ENCODE measurements at places on chromosomes 5 and 9.

- no peak for DNase-seq
Measured at GRCh38 chr5:139955616-139956273, 87.4 kb downstream of the NRG2 start.

GRCh38 chr5:2658447-2658846 is 93.0 kb downstream of the IRX2 start:
- DNase-seq = no peak

DNA sequence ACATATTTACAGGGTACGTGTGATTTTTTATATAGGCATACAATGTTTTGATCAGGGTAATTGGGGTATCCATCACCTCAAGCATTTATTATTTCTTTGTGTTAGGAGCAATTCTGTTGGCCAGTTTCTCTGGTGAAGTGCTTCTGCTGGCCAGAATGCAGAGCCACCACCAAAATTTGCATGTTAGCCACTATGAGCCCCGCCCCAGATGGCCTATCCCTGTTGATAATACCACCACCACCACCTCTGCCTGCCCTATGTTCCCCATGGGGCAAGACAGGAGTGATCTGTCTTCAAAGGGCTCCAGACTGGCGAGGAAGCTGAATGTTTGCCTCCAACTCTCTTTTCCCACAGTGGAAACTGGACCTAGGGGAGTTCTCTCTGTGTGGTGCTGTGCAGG is 26.0 kb upstream of the JAK2 start:
- no peak for DNase-seq

- DNase-seq = no peak
Measured at GRCh38 chr9:84780385-84780784, 110.9 kb downstream of the NTRK2 start.

- no peak for DNase-seq
Measured at GRCh38 chr5:159045165-159045811, 54.4 kb downstream of the EBF1 start.

- DNase-seq = no peak
Measured at GRCh38 chr5:157778121-157778805, 34.8 kb downstream of the LSM11 start.

DNA sequence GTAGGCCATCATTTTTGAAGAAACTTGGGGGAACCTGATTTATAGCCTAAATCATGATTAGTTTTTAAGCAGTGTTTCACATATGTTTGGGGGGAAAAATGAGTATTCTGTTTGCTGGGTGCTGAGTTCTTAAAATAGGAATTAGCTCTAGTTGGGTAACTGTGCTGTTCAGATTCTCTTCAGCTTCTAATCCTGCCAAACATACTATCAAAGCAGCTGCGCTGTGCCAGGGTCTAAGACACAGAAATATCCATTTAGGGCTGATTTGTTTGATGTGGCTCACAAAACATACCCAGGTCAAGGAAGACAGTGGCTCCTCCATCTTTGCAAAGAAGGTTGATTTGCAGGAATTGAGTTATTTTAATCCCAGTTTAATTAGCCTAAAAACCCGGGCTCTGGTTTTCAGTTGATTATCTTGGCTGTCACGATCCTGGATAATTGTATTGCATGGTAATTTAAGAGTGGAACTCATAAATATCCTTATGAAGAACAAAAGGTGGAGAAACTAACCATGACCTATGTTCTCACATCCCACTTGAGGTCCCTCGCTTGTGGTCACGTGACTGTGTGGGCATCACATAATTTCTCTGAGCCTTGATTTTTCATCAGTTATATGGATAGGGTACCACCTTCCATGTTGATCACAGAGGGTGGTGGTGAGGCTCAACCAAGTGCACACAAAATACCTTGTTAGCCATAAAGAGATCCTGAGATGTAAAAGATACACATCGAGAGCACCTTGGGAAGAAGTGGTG is 18.7 kb downstream of the CYFIP2 start:
- DNase-seq = no peak

- no peak for DNase-seq
Measured at GRCh38 chr5:149382517-149383220, 3.6 kb upstream of the IL17B start.

DNA sequence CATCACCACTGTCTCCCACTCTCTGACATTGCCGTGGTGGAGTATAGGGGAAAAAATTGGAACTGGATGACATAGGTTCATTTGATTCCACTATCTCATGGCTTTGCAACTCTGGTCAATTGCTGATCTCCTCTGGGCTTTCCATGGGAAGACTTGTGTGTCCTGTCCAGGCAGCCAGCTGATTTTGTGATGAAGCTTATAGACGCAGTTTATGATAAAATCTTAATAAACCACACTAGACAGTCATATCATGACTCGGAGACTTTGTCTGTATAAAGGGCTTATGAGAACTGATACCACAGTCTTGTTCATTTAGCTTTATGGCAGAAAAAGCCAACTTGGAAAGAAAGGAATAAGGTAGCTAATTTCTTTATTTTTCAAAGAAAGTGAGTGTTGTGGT is 296.5 kb downstream of the MAST4 start:
- no peak for DNase-seq

DNA sequence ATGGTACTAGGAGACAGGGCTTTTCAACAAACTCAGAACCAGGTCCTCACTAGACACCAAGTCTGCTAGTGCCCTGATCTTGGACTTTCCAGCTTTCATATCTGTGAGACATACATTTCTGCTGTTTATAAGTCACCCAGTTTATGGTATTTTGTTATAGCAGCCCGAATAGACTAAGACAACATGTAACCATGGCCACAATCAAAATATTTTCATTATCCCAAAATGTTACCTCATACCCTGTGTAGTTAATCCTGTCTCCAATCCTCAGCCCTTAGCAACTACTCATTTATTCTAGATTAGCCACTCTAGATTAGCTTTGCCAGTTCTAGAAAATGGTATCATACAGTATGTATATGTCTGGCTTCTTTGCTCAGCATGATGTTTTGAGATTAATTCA is 6.3 kb upstream of the ATG10 start:
- no peak for DNase-seq

DNA sequence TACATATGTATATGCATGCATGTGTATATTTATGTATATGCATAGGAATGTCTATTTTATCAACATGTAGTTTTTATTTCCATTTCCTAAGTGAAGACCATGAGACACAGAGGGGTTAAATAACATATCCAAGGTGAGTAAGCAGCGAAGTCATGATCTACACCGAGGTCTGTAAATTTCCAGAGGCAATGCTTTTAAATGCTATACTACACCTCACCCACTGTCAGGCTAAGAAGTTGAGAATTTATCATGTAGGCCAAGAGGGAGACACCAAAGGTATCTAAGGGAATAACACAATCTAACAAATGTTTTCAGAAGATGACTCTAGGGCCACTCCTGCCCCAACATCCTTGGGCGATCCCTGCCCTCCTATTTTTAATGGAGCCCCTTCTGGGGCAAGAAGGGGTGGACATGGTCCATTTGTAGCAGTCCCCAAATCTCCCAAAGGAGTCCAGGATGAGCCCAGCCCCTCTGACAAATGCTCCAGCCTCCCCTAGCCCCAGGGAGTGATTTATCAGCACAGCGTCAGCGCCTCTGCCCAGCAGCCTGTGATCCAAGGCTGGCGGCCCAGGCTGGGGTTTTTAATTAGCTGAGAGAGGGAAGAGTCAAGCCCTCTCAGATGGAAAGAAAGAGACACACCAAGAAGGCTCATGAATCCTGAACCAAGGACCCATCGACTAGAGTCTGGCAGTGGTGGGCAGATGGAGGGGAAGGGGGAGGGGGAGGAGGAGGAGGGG is 339.9 kb downstream of the ASTN2 start:
- no peak for DNase-seq

GRCh38 chr5:143002459-143003327 is 232.5 kb downstream of the ARHGAP26 start:
- peak; percentile 32 for DNase-seq

- DNase-seq = no peak
Measured at GRCh38 chr5:1246711-1247431, 21.7 kb downstream of the SLC6A18 start.

GRCh38 chr9:125889476-125890419 is 142.6 kb downstream of the PBX3 start:
- peak; percentile 2 for DNase-seq

DNA sequence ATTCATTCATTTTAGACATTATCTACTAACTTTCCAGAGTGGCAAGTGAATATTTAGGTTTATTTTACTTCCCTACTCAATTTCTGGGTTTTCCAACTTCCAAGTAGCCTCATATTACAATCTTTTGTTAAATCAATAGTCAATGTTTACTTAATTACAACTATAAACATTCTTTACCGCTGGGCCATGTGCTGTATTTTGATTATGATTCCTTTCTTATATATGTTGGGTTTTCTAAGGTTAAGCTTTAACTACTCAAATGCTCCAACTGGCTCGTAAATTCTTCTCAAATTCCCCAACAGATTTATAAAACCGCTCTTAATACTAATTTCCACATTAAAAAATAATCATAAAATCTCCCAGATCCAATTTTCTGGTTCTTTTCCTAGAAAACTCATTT is 110.1 kb upstream of the ABCA1 start:
- no peak for DNase-seq

GRCh38 chr5:16963821-16964220 is 27.7 kb upstream of the MYO10 start:
- DNase-seq = no peak

DNA sequence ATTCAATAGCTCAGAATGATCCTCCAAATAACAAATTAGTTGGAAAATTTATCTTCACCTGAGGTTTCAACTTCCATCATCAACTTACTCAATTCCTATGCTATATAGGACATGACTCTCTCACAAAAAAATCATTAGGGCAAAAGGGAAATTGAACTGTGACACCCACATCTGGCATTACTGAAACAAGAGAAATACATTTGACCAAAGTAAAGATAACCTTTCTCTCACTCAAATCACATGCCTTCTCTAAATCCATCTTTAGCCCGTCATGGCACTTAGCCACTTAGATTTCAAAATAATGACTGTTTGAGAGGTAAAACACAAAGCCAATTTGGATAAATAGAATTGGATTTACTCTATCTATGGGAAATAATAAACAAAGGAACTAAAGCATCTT is 126.4 kb downstream of the ADAMTS6 start:
- no peak for DNase-seq

- no peak for DNase-seq
Measured at GRCh38 chr5:178394074-178394473, 161.5 kb upstream of the PHYKPL start.

DNA sequence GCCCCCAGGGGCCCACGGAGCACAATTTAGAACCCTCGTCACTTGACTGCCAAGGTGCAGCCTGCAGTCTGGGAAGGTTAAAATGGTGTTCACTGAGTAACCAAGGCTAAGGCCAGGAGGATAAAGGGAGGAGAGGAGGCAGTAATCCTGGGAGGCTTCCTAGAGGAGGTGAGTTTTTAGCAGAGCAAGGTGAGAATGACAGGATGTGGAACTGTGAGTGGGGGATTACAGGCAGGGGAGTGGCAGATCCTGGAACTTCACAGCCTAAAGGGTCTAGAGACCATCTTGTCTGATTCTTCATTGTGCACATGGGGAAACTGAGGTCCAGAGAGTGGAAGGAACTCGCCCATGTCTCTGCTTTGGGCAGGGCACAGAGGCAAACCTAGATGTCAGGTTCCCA is 42.5 kb upstream of the ASS1 start:
- DNase-seq = no peak

- DNase-seq = no peak
Measured at GRCh38 chr9:68841276-68842052, 136.4 kb downstream of the PIP5K1B start.

DNA sequence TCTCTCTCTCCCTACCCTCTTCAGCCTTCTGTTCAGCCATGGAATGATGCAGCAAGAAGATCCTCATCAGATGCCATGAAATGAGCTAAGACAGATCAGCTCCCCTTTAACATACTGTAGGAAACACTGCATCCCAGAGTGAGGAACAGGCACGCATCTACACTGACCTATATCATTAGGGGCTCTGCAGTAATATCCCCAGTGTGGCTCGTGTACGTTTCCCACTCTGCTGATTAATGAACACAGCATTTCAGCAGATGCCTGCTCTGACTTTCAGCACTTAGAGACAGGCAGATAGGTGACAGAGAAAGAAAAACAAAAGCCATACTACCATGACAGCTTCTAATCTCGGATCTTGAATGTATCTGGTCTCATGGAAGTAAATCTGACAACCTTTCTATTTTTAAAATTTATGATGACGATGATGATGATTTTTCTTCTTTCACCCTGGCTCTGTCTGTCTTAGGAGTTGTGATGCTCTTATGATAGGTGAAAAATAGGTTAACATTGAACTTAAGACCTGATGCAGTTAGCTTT is 750.3 kb downstream of the CDH12 start:
- DNase-seq = no peak

Measured in stimulated activated CD8-positive, alpha-beta memory T cell treated with anti-CD3 and anti-CD28 coated beads, Interleukin-12 subunit alpha, Interleukin-12 subunit beta, amount 100 ng/mL, for 1 hour (primary cell).